ENCODE measurements at places on chromosomes 16 and 17.

GRCh38 chr16:75265911-75266701 lies 14.7 kb upstream of the BCAR1 start:
- DNase-seq, result no peak

DNA sequence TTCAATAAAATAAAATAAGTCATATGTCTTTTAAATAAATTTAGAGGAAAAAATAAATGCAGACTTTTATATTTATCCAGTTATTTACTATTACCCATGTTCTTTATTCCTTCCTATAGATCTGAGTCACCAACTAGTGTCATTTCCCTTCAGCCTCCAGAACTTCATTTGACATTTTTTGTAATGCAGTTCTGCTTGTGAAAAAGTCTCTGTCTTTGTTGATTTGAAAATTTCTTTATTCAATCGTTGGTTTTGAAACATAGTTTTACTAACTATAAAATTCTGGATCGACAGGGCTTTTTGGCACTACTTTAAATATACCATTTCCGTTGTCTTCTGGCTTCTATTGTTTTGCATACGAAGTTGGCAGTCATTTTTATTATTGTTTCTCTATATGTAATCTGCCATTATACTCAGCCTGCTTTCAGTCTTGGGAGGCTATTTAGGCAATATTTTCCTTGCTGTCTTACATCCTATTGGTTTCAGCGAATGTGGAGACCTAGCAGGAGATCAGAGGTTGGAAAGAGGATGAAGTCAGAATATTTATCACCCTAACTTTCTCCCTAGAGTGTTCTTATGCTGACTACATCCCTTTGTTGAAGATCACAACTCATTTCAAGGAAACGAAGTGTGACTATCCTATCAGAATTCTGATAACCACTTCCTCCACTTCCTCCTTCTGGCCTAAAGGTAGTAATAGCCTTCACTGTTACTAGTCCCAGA lies 42.0 kb upstream of the SLC6A2 start:
- DNase-seq, result no peak

GRCh38 chr17:21034340-21035235 lies 8.2 kb downstream of the USP22 start:
- DNase-seq, result peak; percentile 67

DNA sequence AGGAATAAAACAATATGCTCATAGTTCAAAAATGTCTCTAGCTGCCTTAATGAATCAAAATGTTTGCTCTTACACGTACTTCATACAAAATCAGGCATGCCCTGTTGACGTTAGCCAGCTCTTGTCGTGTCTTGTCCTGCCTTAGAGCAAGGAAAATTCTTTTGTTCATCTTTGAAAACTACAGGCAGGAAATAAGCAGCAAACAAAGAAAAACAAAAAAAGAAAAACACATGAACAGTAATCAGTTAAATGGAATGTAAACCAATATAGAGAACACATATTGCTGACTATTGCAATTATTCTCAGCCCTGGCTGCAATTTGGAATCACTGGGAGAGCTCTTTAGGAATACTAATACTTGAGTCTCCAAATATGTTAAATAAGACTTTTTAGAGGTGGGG lies 1.7 kb downstream of the CAPNS2 start:
- DNase-seq, result no peak

GRCh38 chr16:84244728-84245127 lies 4.9 kb upstream of the KCNG4 start:
- DNase-seq, result no peak

- no peak for DNase-seq
Observed at GRCh38 chr17:29544066-29544465, 22.8 kb downstream of the ABHD15 start.

DNA sequence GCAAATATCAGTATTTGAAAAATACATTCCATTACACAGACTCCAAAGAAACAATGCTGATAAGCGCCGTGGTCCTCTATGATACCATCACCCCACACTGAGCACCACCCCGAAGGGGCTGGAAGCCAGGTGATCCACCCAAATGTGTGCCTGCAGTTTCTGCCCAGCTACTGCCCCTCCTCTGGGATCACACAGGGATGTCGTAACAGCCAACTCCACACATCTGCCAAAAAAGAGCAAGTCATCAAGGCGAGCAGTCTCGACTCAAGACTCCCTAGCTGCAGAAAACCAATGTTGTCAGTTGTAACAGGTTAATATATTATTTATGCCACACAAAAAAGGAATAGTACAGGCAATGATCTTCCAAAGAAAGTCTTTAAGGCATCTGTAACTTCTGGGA lies 21.0 kb downstream of the CYB5D2 start:
- no peak for DNase-seq

GRCh38 chr17:45792995-45793755 lies 9.1 kb downstream of the CRHR1 start:
- DNase-seq, result no peak

DNA sequence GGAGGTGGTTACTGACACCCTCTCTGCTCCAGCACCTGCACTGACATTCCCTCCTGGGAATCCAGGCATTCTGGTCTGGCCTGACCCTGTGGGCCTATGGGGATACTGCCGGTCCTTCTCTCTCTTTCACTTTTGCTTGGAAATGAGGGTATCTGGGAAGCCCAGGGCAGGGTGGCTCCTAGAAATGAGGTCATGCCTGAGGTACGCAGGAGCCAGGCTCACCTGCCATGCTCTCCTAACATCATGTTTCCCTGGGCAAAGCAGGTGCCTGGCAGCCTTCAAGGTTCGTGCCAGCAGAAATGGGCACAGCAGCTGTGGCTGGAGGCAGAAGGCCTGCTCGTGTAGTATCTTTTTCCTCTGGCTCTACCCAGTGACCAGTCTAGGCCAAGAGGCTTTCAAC lies 3.3 kb downstream of the ITGA3 start:
- DNase-seq, result no peak

DNA sequence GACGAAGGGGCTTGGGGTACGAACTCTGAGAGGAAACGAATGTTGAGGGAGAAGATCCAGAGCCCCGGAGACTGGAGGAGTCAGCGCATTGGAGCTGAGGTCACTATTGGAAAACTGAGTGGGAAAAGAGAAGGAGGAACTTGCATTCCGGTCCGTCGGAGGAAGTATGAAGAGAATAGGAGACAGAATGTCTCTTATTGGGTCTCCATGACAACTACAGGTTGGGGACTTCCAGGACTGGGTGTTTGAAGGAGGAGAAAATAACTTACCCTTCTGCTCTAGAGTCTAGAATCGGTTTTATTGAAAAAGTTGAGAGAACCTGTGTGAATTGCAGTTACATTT lies 537 bp downstream of the GOSR1 start:
- no peak for DNase-seq

GRCh38 chr16:63695347-63695746 lies 1426.5 kb downstream of the CDH11 start:
- DNase-seq, result no peak

GRCh38 chr16:19114359-19115147 lies 789 bp downstream of the ITPRIPL2 start:
- no peak for DNase-seq

- DNase-seq, result no peak
Observed at GRCh38 chr17:31309556-31309955, 4.3 kb downstream of the EVI2B start.

- no peak for DNase-seq
Observed at GRCh38 chr16:78147911-78148401, 48.5 kb downstream of the WWOX start.

DNA sequence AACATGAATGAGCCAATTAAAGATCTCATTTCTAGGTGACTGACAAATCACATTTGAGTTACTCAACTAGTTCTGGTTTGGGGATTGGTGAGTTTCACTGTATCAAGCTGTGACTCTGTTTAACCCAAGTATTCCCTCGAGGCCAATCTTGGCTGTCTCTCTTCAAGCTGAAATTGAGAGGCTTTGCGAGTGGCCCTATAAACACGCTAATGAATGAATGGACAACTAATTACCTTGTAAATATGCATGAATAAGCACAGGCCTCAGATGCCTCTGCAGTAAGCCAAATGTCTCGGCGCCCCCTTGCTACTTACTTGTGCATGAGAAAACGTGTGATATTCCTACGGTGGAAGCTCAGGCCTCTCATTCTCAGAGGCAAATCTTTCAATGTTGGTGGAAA lies 450.3 kb upstream of the PSMD7 start:
- no peak for DNase-seq
